ENCODE measurements at places on chromosomes 12 and 14.

DNA sequence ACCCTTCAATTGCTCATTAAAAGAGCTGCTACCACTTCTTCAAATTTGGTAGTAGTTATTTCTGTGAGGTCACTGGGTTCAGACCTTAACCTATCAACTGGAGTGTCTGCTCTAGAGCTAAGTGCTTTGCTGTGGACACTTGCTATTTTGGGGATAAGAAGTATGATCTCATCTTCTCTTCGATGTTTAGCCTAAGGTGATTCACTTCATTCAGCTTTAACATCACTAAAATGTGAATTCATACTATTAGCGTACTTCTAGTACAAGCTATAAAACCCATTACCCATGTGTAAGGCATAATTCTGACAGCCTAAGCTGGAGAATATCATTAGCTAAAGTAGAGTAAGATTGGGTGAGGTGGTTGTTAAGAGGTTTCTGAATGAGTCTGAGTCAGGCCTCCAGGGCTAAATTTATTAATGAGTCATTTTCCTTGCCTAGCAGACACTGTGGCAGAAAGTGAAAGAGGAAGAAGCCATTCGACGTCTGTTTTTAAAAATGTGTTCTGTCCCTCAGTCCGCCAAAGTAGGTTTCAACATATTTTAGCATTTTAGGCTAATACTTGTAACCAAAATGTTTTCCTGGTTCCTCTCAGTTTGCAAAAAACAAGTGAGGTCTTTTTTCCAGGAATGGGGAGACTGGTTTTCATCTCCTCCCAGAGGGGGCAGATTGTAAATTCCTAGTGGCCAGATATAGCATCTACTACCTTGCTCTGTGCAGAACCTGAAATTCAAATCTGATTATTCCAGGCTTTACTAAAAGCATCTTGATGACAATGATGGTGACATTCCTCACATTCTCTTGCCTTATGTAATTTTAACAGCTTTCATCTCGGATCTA lies 103.6 kb downstream of the SSPN start:
- no peak for DNase-seq

DNA sequence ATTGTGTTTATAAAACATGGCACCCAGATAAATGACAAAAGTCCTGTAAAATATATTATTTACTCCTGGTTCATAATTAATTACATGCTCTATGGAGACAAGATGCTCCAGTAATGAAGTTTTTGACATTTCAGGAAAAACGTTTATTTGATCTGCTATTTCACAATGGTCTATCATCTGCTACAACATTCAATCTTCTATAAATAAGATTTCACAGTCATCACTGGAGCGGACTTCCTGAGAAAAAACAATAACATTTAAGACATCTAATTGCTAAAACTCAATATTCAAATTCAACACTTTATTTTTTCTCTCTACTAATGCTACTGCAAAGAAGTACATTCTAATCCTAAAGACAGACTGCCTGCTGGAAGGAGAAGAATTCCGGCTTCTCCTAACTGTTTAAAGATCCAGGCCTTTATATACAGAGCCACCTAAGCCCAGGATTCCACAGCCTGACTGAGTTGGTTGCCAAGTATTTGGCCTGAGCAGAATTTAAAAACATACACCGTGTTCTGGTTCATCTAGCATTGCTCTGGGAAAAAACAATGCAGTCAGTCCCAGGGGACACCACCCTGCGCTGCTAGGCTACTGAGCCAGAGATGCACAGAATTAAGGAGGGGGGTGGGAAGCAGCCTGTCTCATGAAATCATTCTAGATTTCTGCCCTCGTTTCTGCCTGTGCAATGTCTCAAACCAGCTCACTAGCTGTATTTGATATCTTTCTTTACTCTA lies 58.0 kb downstream of the TMTC1 start:
- no peak for DNase-seq

GRCh38 chr12:40614923-40615322 lies 77.3 kb upstream of the CNTN1 start:
- DNase-seq, result no peak

- DNase-seq, result no peak
These were observed 20.8 kb downstream of the SLC8B1 start for GRCh38 chr12:113314121-113314529.

DNA sequence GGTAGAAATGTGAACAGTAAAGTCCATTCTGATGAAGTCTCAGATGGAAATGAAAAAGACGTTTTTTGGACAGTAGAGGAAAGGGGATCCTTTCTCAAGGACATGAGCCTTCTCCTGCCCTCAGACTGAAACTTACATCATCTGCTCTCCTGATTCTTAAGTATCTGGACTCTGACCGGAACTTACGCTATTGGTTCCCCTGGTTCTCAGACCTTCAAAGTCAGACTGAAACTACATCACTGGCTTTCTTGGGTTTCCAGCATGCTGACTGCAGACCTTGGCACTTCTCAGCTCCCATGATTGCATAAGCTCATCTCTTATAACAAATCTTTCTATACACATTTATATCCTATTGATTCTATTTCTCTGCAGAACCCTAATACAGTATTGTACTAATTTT lies 291.0 kb downstream of the SNAPC1 start:
- no peak for DNase-seq

DNA sequence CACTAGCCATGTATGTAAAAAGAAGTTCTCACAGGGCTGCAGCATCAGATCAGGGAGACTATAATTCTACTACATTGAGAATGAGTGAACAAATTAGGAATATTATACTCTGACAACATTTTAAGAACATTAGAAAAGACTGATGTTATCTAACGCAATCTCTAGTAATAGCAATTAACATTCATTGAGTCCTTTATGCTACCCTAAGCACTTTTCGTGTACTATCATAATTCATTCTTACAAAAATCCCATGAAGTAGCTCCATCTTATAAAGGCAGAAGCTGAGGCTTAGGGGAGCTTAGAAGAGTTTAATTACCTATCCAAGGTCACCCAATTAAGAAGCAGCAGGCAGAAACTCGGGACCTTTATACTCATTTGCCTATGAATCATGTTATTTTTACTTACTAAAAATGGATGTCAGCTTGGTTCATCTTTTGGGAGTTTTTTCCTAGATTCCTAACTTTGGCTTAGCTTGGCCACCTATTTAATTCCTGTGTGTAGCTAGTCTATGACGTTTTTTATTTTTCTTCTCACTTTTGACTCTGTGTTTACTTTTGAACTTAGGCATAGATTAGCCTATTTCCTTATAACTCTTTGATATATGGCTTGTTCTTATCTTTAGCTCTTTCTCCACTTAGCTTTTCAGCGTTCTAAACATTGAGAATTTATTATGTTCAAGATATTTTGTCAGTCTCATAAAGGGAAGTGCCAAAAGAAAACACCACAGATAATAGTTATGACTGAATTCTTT lies 333.5 kb upstream of the DCN start:
- no peak for DNase-seq

- DNase-seq, result no peak
These were observed 60.9 kb upstream of the OR4E1 start for GRCh38 chr14:21734457-21735074.

DNA sequence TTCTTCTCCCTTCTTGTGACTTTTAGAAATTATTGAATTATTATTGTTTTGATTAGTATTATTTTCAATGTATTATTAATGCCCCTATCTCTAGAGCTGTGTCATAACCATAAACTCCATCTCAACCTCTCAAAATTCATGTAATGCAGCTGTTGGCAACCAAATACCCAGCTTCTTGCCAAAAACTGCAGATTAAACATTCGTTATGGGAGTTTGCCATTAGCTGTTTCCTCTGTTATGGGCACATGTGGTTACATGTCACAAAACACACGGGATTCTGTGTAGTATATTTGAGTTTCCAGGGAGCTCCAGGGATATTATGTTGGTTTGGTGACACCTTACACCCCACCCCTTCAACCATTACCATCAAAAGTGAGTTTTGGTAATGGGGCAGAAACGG lies 2.8 kb upstream of the ALX1 start:
- no peak for DNase-seq

DNA sequence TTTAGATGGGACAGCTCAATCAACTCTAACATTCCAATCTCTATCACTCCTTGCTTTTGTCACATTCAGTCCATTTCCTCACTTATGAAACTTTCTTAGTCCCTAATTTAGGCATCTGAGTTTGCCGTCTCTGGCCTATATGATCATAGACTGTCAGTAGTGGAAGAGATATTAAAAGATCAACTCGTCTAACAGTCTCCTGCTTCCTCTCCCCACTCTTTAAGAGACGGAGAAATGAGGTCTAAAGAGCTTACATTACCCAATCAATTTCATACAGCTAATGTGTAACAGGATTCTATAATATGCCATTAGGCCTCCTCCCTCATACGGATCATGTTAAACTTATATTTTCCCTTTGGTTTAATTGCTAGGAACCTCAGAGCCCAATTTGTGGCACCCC lies 6.5 kb upstream of the ATP23 start:
- DNase-seq, result no peak

- no peak for DNase-seq
These were observed 210.8 kb downstream of the PCNX1 start for GRCh38 chr14:71117839-71118743.

DNA sequence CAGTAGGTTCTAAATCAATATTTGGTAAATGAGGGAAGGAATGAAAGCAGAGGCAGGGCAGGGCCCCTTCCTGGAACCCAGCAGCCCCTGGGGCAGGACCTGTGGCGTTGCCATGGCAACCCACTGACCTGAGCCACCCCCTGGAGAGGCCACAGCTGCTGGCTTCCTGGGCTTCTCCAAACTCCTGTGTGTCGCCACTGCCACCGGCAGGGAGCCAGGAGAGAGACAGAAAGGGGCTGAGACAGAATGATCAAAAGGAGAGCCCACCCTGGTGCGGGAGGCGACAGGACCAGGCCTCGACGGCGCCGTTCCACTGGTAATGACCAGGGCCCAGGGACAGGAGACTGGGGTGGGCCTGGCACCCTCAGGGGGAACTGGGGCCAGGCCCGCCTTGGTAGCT lies 18.2 kb downstream of the RFX4 start:
- no peak for DNase-seq

GRCh38 chr12:40693207-40693821 lies 1.1 kb downstream of the CNTN1 start:
- DNase-seq, result peak; percentile 63

DNA sequence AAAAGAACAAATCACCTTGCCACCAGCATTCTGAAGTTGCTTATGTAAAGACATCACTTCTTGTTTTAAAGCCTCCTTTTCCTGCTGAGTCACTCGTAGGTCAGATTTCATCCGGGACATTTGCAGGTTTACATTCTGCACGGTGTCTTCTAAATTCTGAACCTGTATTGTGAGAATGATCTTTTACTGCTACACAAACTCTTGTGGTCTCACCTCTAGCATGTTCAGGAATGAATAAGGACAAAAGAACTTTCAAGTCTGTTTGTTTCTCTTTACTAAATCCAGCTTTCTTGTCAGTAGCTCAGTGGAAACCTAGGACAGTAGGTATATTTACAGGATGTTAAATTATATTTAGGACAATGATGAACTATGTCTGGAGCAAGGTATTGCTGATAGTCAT lies 73.5 kb upstream of the SAV1 start:
- no peak for DNase-seq

DNA sequence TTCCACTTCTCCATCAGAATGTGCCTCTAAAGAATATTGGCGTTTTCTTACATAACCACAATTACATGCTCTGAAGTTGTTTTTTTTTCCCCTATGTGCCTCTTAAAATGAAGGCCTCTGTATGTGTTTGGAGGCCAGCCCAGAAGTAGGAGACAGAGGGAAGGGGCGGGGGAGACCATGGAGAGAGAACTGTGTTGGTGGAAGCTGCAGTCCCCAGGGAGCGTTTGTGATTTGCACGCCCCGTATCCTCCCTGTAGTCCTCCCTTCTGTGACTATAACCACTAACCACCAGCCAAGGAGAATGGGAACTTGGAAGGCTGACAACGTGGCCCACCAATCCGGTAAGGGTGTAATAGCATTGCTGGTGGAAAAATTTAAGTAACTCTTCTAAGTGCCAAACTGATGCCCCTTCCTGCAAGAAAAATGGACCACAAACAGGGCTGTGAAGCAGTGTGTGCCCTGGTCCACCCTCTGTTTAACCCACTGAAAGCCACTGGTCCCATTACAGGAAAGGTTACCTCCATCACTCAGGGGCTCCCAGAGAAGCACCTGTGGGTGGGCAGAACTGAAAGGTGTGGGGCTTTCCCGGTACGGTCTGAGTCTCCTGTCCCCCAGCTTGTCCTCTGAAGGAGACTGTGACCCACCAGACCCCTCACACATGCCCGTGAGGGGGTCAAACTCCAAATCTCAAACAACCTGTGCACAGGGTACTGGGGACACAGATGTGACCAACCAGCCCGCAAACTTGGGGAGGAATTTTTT lies 36.8 kb downstream of the CCDC88C start:
- DNase-seq, result no peak

DNA sequence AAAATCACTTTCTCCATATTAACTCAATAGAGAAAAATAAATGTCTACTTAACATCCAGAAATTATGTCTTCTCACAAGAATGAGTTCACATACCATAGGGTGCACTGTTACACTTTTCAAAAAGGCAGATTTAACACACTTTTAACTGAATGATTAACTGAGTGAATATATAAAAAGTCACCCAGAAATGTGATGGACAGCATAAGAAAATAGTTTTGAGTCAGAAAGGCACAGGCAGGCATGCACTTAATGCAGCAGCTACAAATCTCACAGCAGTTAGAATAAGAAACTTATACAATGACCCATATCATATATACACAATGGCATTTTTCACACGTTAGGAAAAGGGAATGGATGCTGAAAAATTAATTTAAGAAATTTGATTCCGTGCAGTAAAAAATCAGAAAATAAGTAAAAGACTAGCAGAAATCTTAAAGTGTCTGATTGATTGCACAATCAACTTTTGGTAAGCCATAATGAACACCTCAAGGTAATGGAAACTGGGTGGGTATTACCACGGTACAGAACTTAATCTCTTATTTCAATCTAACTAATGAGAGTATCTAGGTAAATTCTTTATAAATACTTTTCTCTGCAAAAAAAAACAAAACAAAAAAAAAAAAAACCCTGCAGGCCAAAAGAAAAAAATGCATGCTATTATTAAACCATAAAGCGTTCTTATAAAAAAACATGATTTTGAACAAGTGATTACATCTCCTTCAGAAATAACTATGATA lies 3.5 kb downstream of the MED13L start:
- DNase-seq, result no peak

All from NCI-H1417 treated with DMSO at 0.1 percent for 48 hours (cell line).